ENCODE measurements at places on chromosomes 11 and 22. TPM values are rescaled to one million over a fixed set of nuclear protein-coding genes. Genes with fewer than 3 reads are reported as not detected.

Gene LRRC56
- 2.4 TPM for polyA plus RNA-seq

Gene IRF7
- 16.7 TPM for polyA plus RNA-seq

Gene EIF4ENIF1
- 27.7 TPM for polyA plus RNA-seq

DNA sequence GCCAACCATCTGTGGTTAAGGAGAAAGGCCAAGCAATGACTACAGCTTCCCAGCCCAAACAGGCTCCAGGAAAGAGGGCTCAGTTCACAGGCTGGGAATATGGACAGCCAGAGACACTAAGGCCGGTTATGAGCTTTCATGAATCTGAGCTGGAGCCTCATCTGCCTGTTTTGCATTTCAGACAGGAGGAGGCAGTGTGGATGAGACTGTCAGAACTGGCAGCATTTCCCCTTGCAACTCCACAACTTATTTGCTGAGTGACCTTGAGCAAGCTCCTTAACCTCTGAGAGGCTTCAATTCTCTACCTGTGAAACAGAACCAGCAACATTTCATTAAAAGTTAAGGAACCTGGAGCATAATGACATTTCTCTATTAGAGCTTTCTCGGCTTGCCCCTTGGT lies 264.0 kb downstream of the ETS1 start:
- no peak overlapping the region for H3K27ac ChIP-seq
- H3K4me3 ChIP-seq: no peak overlapping the region
- peak; percentile 38 for DNase-seq

GRCh38 chr11:91209751-91210150 lies 986.9 kb upstream of the CHORDC1 start:
- H3K27me3 ChIP-seq: no peaks in the 10 kb centered on the region
- no peak overlapping the region for H3K27ac ChIP-seq
- no peak for DNase-seq
- H3K36me3 ChIP-seq: no peaks in the 10 kb centered on the region
- no peak overlapping the region for H3K4me3 ChIP-seq

GRCh38 chr11:42407341-42407740 lies 904.5 kb upstream of the API5 start:
- no peak overlapping the region for H3K27ac ChIP-seq
- H3K27me3 ChIP-seq: no peaks in the 10 kb centered on the region
- no peak overlapping the region for H3K4me3 ChIP-seq
- H3K36me3 ChIP-seq: no peaks in the 10 kb centered on the region
- H3K4me1 ChIP-seq: no peaks in the 10 kb centered on the region

DNA sequence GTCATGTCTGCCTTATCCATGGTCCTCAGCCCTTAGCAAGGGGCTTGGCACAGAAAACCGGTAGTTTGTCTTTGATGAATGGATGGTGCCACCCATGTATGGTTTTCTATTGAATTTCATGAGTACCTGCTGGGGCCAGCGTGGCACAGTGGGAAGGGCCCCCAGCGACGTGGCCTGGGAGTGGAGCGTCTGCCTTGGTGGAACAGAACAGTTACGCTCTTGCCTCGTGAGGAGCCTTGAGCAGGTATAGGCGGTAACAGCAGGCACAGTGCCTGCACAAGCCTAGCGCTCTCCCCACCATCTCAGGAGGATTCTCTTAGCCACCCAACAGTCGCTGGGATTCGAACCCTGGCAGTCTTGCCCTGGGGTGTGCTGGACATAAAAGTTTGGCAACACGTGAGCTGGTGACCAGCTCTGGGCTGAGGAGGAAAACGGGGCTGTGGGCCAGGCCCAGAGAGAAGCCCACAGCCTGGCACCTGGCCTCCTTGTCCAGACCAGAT lies 3.0 kb upstream of the SSH3 start:
- no peak for DNase-seq
- H3K27ac ChIP-seq: no peak overlapping the region
- peaks cover 18% of the 10 kb centered on the region for H3K4me1 ChIP-seq
- no peak overlapping the region for H3K4me3 ChIP-seq

DNA sequence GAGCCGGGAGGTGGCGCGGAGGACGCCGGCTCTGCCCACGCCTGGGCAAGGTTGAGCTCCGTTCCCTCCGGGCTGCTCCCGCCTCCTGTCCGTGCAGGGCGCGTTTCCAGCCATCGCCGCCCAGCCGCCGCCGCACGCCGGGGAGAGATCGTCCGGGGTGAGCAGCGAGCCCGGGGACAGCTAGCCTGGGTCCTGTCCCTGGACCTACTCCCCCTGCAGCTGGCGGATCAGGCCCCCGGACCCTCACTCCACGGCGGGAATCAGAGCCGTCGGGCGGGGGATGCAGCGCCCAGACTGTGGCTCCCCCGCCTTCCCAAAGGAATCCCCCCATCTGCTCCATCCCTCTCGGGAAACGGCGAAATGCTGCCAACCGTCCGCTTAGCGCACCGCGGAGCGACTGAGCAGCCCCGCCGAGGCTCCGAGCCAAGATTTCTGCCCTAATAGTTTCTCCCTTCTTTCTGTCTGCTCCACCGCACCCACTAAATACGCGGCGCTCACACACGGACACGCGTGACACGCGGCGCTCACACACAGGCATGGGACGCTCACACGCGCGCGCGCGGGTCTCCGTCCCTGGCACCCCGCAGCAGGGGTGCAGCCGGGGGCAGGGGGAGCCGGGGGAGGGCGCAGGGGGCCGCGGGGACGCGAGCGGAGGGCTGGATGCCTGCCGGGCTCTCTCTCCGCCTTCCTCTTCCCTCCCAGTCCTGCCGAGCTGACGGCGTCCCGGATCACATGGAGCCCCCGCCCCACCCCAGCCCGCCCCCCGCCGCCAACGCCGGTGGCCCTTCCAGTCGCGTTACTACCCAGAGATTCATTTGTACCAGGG lies at the start of gene KCNJ5:
Gene KCNJ5 (plus strand): TSS at position 814 of the 826 bp plus-strand sequence. CDS start 19,918 bp downstream, outside the sequence.
- H3K27ac ChIP-seq: no peak within 1 kb of the TSS
- H3K4me3 ChIP-seq: peak within 1 kb of the TSS; percentile 38
- no peak for DNase-seq
- no peaks in the 10 kb centered on the region for H3K36me3 ChIP-seq

GRCh38 chr11:69440876-69441275 lies 40.6 kb upstream of the LINC01488 start:
- H3K27me3 ChIP-seq: no peaks in the 10 kb centered on the region
- H3K4me1 ChIP-seq: peaks cover 26% of the 10 kb centered on the region
- no peak overlapping the region for H3K27ac ChIP-seq
- DNase-seq: no peak
- no peaks in the 10 kb centered on the region for H3K36me3 ChIP-seq
- no peak overlapping the region for H3K4me3 ChIP-seq

Gene HTR3A
- polyA plus RNA-seq: 2.1 TPM

GRCh38 chr22:40982482-40983385 lies 31.6 kb downstream of the RBX1 start:
- H3K36me3 ChIP-seq: no peaks in the 10 kb centered on the region
- H3K4me1 ChIP-seq: no peaks in the 10 kb centered on the region
- H3K4me3 ChIP-seq: no peak overlapping the region
- H3K27me3 ChIP-seq: no peaks in the 10 kb centered on the region
- no peak overlapping the region for H3K27ac ChIP-seq

DNA sequence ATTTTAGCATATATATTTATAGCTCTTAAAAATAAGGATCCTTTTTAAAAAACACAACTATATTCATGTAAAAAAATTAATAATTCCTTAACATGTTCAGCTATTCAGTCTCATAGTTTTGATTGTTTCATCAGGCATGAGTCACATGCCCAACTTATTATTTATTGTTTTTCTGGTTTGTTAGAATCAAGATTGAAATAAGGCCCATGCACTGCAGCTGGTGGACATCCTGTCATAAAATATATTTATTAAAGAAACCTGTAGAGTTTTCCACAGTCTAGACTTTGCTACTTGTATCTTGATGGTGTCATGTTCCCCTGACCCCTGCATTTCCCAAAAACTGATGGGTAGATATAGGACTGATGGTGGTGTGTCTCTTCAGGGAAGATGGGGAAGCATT lies 77.4 kb downstream of the PARVA start:
- no peaks in the 10 kb centered on the region for H3K36me3 ChIP-seq
- H3K27ac ChIP-seq: no peak overlapping the region
- H3K27me3 ChIP-seq: no peaks in the 10 kb centered on the region

Gene NTM
- 17.2 TPM for polyA plus RNA-seq

Gene OR5P2
- polyA plus RNA-seq: not detected

Gene OR4C11
- not detected for polyA plus RNA-seq

DNA sequence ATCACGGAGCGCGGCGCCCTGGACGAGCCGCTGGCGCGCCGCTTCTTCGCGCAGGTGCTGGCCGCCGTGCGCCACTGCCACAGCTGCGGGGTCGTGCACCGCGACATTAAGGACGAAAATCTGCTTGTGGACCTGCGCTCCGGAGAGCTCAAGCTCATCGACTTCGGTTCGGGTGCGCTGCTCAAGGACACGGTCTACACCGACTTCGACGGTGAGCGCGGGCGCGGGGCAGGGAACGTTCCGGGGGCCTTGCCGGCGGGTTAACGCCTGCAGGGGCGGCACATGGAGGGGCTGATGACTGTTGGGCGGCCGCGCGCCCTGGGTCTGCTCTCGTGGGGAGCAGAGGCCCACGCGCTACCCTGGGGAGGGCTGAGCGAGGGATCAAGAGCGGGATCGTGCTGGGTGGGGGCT lies 1.0 kb downstream of the PIM3 start:
- H3K36me3 ChIP-seq: peaks cover 35% of the 10 kb centered on the region
- no peak for DNase-seq
- no peaks in the 10 kb centered on the region for H3K27me3 ChIP-seq
- peak overlapping the region; percentile 96 for H3K4me3 ChIP-seq

- no peak overlapping the region for H3K27ac ChIP-seq
- no peaks in the 10 kb centered on the region for H3K27me3 ChIP-seq
- H3K4me3 ChIP-seq: no peak overlapping the region
- H3K36me3 ChIP-seq: no peaks in the 10 kb centered on the region
- no peak for DNase-seq
Measured at GRCh38 chr11:21148376-21148775, 479.0 kb downstream of the NELL1 start.
